Stimulated activated CD4-positive, alpha-beta T cell treated with anti-CD3 and anti-CD28 coated beads, TNF-alpha, amount 100 ng/mL, for 48 hours (primary cell): ENCODE measurements at places on chromosomes 7 and 10.

DNA sequence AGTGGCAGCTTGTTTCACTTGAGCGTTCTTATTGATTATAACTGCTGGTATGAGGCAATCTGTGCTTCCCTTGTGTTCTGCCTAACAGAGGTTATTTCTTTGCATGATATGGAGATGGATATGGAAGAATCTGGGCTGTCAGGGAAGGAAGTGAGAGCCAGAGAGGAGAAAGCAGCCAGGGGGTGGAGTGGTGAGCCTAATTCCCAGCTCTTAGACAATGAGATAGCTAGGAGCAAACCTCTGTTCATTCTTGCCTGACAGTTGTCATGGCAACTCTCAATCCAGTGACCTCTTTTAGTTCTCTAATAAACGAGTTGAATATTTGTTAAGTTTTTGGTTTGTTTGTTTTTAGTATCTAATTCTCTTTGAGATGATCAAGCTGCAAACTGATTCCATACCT is 214.3 kb downstream of the NRG3 start:
- no peak for DNase-seq

GRCh38 chr7:11212080-11212711 is 238.5 kb downstream of the PHF14 start:
- DNase-seq = no peak

DNA sequence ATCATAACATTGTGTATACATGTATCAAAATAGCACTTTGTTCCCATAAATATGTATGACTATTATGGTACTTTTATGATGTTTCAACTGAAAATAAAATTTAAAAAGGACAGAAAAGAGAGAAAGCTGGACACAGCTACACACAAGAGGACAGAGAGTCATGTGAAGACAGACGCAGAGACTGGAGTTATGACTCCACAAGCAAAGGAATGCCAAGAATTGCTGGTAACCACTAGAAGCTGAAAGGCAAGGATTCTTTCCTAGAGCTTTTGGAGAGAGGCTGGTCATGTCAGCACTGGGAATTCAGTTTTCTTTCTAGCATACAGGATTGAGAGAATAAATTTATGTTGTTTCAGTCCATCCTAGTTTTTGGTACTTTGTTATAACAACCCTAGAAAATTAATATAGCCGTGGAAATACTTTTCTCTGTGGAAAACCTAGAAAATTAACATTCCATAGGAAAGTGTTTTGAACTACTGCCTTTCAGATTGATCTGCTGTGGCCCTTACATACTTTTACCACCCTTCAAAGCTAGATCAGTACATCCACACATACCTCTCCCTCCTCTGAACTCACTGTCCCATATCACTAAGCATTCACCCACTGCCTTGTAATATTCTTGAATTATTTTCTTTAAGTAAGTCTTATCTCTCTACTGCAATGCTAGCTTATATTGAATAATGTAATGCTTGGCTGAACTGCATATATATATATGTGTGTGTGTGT is 575.3 kb downstream of the IPMK start:
- no peak for DNase-seq

DNA sequence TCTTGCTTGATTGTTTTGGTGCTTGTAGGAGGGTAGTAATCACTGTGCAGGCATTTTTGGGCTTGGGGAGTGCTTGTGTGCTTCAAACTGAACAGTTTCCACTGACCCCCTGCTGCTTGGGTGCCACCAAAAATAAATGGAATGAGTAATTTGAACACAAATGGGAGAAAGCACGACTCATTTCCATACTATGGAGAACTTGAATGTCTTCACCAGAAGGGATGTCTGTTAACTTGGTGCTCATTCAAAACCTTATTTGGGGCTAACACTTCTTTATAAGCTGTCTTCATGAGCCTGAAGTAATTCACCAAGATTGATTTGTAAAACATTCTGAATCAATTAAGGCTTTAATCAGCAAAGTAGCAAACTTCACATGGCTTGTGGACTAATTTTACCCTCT is 560.3 kb downstream of the SDK1 start:
- no peak for DNase-seq

DNA sequence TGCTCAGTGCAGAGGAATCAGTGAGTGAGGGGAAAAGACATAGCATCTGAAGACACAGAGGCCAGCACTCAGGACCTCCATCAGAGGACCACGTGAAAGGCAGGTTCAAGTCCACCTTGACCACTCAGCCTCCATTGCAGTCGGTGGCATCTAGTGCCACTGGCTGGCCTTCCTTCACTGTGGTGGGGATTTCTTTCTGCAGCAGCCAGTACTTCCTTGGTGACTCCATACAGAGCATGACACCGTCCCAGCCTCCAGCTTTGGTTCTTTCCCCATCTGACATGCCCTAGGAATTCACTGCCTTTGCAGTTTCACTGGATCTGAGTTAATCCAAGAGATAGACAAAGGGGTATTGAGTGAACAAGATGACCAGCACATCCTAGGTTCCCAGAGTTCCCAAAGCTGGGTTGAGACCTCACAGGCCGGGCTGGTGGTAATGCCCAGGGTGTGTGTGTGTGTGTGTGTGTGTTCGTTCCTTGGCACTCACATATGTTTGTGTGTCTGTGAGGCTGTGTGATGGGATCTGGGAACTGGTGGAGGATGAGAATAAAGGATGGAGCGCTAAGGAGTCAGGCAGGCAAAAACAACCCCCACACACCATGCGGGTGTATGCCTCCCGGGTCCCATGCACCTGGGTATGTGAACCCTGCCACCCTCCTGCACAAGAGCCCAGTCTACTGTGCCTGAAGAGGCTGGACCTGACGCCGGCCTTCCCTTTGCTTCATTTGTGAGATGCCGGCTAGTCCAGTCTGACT is 57.8 kb downstream of the SYPL1 start:
- DNase-seq = no peak

DNA sequence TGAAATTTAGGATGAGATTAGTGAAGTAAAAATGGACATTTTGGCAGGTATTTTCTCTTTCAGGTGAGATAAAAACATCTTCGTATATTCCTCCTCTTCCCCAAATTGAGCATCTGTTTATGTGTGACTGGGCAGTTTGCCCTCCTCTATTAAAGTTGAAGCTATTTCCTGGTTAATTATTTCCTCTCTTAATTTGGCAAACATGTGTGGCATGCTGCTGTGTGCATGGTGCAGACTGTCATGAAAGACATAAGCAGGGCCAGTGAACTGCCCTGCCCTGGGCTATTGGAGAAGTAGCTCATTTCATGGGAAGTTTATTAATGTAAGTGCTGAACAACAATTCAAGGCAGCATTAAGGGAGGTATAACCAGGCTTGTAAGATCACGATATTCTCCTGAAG is 52.6 kb downstream of the EVX1 start:
- no peak for DNase-seq

DNA sequence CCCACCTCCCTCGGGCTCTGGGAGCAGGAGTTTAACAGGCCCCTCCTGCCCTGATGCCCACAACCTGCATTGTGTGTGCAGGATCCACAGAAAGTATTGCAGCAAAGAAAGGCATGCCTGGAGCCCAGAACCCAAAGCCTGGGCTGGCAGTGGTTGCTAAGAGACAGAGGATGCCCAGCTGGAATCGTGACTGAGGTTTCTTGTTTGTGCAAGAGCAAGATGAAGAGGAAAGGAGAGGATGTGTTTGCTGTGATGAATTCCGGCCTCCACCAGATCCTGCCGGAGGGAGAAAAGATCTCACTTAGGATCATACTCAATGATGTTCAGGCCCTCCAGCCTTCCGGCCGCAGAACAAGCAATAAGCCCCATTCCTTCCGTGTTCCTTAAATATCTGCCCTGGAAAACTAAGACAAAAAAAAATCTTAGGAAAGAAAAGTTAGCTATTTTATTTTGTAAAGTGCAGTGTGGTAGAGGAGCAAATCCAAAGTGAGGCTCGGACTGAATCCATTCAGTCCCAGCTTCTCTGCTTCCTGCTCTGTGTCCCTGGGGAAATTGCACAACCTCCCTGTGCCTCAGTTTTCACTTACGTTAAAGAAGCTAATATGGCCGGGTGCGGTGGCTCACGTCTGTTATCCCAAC is 57.1 kb downstream of the SLIT1 start:
- no peak for DNase-seq

DNA sequence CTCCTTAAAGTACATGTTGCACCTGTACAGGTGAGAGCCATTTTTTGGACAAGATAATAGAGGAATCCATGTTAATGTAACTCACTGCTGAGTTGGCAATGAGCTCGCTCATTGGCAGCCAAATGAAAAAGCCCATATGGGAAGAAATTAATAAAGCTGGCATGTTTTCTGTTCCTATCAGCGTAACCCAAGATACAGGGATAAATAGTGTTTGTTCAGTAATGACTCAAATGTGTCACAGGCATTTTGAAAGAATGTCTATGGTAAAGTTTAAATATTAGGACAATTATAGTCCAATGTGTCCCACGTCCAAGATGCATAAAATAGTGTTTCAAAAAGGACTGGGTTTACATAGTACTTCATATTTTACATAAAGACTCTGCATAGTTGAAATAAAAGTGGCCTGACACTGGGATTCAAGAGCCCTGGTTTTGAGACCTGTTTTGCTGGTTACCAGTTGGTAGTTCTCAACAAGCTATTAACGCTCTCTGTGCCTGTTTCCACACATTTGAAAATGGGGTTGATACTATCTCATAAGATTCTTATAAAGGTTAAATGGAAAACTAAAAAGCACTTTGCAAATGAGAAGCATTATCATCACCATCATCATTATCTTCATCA is 49.1 kb downstream of the MTURN start:
- no peak for DNase-seq

- no peak for DNase-seq
Observed at GRCh38 chr10:34081948-34082347, 733.1 kb downstream of the PARD3 start.

DNA sequence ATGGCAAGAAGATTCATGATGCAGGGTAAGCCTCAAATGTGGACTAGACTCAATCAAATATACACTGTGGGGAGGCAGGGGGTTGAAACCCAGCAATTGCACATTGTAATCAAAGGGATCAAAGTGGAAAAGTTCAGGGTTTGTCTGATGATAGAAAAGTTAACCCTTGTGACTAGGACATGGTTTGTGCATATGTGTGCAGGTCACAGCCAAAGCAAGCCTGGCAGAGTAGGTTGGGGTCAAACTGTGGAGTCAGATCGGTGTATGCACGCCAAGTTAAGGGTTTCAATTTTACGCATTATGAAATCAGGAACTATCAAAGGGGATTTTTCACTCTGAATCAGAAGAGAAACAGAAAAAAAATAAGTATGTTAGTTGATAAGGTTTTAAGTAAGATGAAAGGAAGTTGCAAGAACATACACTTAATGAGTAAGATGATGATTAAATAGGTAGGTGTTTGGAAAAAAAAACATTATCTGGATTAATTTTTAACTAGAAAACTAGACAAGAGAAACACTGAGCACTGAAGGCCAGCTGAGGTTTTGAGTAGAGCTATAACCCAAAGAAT is 188.3 kb downstream of the DGKB start:
- DNase-seq = no peak

DNA sequence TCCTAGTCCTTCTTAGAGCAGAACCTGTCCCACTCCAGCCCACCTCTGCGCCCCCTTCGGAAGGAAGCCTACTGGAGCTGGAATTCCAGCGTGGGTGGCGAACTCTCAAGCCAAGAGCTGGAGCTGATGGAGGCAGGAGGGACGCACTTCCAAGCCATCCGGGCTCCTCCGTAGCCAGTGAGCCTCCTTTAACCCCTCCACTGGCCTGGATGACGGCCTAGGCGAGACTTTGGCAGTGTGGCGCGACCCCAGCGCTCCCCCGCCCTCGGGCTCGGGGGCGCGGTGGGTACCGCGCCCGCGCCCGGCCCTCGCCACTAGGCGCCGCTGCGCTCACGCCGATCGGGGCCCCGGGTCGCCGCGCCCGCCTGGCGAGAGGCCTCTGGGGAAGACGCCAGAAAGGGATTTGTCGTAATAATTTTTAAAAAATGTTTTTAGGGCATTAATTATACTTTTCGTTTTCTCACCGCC is 5.1 kb upstream of the EMX2 start:
- DNase-seq = no peak

DNA sequence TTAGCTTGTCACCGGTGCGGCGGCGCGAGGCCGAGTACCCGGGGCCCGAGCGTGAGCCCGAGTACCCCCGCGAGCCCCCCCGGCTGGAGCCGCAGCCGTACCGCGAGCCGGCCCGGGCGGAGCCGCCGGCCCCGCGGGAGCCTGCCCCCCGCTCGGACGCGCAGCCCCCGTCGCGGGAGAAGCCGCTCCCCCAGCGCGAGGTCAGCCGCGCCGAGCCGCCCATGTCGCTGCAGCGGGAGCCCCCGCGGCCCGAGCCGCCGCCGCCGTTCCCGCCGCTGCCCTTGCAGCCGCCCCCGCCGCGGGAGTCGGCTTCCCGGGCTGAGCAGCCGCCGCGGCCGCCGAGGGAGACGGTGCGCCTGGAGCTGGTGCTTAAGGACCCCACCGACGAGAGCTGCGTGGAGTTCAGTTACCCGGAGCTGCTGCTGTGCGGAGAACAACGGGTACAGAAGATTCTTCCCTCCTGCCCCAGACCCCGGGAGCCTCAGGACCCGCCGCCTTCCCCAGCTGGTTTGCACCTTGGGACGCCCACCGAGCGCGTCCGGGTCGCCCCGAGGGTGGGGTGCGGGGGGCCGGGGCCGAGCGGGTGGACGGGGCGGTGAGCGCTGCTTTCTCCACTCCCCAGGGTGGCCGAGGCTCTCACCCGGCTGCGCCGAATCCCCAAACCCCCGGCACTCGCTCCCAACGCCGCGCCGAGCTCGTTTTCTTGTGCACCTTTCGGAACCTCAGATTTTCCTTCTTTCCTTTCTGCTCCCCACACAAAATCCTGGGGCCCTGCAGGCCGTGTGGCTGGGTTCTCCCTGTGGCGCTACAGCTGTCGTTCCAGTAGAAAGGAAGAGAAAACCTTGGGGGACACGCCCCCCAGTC is 708 bp downstream of the UBN2 start:
- no peak for DNase-seq

DNA sequence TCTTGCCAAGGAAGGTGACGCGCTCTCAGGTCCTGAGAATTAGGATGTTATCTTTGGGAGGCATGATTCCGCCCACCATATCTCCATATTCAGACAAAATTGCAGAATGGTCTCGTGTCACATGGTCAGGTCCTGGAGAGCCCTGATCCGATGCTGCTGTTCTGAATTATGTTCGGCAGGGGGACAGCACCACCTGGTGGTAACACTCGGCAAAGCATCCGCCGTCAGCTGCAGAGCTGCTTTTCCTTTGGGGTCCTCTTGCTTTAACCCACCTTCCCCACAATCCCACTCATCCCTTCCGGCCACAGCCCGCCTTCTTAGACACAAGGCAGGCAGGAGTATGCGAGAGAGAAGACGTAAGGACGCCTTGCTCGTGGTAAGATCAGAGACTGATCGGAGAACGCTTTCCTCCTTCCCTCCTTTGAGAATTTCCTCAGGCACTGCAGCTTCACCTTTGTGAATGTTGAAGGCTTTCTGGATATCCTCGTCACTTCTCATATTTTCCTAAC is 327.8 kb upstream of the C7orf33 start:
- DNase-seq = peak; percentile 43

DNA sequence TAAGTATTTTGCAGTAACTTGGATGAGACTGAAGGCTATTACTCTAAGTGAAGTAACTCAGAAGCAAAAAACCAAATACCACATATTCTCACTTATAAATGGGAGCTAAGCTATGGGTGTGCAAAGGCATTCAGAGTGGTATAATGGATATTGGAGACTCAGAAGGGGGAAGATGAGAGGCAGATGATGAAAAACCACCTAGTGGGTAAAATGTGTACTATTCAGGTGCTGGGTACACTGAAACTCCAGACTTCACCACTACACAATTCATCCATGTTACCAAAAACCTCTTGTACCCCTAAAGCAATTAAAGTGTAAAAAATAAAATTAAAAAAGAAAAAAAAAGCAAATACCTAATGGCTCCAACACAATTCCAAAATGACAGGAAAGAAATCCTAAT is 351.7 kb downstream of the NXPH1 start:
- no peak for DNase-seq
